ENCODE measurements at places on chromosomes 12 and 14.

DNA sequence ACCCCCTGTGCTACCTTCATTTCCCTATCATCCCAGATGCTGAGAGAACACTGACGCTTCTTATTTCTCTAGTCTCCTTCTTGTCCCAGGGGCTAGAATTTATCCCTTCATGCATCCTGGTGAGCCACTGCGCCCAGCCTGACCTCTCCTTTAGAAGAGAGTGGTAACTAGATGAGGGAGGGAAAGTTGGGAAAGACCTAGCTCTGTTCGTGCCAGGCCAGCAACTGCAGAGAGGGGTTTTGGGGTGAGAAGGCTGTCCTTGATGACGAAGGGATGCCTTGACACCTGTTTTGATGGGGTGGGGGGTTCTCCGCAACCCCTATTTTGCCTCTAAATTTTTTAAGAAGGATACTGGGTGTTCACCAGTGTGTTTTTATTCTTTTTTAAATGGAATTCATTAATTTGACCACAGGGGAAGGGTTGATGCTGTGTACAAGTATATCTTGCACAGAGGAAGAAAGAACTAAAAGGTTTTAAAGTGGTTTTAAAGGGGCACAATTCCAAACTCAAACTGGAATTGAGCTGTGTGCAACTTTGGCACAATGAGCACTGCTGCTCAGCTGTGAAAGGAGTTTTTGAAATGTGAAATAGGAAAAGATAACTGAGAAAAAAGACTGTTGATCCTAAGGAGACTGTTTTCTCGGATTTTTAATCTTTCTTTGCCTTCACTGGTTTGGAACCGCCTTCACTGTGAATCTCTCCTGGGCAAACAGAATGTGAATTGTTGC is 7.0 kb upstream of the MMP19 start:
- no peak for DNase-seq

- DNase-seq: no peak
Observed at GRCh38 chr14:68966872-68967301, 12.2 kb downstream of the ACTN1 start.

DNA sequence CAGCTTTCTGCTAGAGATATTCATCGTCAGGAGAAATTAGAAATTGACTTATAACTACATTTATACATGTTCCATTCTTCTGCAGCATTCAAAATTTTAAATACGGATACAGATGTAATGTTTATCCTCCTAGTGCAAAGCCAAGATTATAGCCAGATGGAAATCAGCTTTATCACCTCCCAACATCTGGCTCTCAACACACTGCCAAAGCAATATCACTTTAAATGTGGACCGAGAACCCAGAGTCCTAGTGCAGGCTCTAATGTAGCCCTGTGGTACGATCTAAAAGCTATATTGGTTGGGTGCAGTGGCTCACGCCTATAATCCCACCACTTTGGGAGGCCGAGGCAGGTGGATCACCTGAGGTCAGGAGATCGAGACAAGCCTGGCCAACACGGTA is 6.5 kb downstream of the MLH3 start:
- no peak for DNase-seq

GRCh38 chr12:47752552-47752951 is 6.1 kb downstream of the RAPGEF3 start:
- DNase-seq: no peak

GRCh38 chr14:94897082-94897481 is 127.2 kb upstream of the GSC start:
- no peak for DNase-seq

DNA sequence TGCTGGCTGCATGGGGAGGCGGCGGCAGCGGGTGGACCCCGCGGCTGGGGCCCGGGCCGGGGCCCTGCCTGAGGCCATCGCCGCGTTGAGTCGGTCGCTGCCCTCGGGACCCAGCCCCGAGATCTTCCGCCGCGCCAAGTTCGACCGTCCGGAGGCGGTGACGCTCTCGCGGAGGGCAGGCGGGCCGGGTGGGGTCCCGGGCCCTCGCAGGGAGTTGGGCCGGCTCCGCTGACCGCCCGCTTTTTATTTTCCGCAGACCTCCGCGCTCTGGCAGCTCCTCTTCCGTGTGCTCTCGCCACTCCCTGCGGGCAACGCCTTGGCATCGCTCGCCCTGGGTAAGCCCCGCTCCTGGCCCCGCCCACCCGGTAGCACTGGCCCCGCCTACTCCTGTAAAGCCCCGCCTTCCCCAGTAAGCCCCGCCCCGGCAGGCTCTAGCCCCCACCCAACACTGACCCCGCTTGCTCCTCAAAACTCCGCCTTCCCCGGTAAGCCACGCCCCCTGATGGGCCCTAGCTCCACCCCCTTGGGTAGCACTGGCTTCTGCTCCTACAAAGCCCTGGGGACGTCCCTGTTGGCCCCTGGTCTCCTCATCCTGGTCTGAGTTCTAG is 424 bp downstream of the TEDC1 start:
- DNase-seq: peak; percentile 58

- DNase-seq: no peak
Observed at GRCh38 chr12:102174117-102174516, 23.5 kb downstream of the PMCH start.

- DNase-seq: no peak
Observed at GRCh38 chr14:71597955-71598660, 334.1 kb upstream of the RGS6 start.

GRCh38 chr12:93778306-93778705 is 101.1 kb downstream of the CRADD start:
- DNase-seq: peak; percentile 22

DNA sequence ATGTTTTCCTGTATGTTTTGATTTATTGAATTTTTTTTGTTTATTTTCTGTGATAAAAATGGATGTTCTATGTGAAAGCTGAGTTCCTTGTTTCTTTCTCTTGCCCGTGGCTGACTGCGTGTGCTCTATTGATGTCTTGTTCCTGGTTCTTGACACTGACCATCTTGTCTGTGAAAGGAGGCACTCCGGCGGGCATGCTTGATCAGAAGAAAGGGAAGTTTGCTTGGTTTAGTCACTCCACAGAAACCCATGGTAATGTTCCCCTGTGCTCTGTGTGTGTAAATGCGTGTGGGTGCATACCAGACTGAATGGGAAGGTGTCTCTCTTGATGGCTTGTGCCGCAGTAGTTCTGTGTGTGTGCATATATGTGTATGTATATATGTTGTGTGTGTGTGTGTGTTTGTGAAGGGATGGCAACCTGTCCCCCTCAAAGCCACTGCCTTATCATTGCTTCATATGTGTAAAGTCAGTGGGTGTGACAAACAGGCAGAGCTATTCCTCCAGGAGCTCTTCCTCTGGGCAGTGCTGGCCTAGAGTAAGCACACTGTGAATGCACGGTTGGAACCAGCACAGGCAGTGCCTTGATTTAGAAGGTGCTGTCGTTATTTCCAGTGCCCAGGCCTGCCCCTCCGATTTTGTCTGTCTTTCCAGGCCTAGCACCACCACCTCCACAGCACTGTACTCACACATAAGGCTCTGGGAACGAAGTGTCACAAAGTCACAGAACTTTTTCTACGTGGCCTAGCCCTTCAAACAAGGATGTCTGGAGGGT is 247.3 kb upstream of the FKBP4 start:
- no peak for DNase-seq

GRCh38 chr12:94495445-94496115 is 35.9 kb upstream of the CEP83 start:
- DNase-seq: no peak

- DNase-seq: peak; percentile 77
Observed at GRCh38 chr14:60184146-60184904, 19.1 kb upstream of the DHRS7 start.

GRCh38 chr14:33747749-33748148 is 203.1 kb downstream of the EGLN3 start:
- no peak for DNase-seq

DNA sequence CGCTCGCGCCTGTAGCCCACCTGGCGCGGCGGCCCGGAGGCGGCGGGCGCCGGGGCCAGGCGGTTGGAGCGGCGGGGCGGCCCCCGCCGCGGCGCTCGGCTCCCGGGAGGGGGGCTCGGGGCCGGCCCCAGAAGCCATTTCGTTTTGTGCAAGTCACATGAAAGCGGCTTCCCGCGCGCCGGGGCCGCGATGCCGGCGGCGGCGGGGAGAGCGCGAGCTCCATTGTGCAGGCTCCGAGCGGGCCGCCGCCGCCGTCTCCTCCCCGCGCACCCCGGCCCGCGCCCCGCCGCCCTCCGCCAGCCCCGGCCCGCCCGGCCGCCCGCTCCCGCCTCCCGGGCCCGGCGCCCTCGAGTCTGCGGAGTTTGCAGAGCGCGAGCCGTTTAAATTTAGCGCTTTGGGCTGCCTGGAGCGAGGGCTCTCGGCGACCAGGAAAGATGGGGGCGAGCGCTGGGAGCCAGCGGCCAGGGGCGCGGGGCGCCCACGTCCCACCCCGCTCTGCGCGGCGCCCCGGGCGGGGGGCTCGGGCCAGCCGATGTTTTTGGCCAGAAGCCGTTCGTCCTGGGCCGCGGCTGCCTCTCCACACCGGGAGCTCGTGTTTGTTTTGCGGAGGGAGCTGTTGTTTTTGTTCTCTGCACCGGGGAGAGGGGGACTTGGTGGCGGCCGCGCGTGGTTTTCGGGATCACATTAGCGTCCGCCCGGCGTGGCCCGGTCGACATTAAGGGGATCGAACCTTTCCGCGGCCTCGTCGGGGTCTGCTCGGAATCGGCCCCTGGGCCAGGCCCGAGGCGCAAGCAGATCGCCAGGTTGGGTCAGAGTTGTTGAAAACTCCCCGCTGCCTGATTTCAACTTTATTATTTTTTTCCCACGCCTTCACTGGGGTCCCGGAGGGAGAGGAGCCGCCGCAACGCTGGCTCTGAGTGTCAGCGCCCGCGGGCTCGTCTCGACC is 982 bp downstream of the BCL7A start:
- no peak for DNase-seq

DNA sequence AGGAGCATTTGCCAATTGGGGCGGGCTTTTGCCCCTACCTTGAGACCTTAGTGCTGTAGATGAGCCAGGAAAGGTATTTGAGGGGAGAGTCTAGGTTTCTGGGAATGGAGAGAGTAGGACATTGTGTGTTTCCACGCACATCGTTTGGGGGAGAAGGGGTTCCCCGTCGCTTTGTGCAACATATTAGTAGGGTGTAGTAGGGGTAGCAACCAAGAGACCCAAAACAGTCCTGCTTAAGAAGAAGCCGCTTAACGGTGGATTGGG is 694 bp upstream of the PTGES3 start:
- DNase-seq: no peak
